Activated CD4-positive, CD25-positive, alpha-beta regulatory T cell treated with anti-CD3 and anti-CD28 coated beads, Interleukin-2, amount 50 U/mL, for 24 hours (primary cell): ENCODE measurements at places on chromosomes 6 and 20.
A peak's percentile ranks its signal among the peaks of the same experiment; 100 is the strongest.

- ATAC-seq: no peak
Observed at GRCh38 chr20:53557130-53557529, 36.5 kb downstream of the ZNF217 start.

- ATAC-seq: peak; percentile 60
Observed at GRCh38 chr6:154232013-154232910, 124.3 kb downstream of the IPCEF1 start.

GRCh38 chr6:136158387-136158821, 91.7 kb downstream of the MTFR2 start:
- no peak for ATAC-seq

DNA sequence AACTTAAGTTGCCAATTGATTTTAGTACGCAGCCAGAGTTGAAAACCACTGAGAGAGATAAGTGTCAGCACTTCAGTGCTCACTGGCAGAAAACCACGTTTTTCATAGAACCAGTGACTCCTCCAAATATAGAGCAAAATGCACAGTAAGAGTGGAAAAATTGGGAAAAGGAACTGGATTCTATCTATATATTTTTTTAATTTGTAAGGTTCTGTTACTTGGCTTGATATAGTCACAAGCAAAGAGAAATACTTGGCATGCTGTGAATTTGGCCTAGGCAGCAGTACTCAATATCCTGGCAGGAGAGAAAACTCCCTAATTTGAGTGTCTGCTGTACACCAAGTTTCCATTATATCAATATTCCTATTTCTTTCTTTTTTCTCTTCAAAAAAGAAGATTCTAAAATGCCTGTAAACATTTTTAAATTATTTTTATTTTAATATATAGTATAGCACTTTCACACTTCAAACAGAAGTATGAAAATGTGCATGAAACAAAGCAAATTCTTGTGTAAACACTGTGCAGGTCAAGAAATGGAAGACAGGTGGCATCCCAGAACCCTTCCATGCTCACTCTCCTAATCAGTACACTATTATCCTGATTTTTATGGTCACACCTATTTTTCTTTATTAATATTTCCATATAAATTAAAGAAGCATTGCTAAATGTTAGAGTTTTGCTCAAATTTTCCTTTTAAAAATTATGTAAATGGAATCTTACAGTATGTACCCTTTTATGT, 561.8 kb upstream of the RNF217 start:
- no peak for ATAC-seq

DNA sequence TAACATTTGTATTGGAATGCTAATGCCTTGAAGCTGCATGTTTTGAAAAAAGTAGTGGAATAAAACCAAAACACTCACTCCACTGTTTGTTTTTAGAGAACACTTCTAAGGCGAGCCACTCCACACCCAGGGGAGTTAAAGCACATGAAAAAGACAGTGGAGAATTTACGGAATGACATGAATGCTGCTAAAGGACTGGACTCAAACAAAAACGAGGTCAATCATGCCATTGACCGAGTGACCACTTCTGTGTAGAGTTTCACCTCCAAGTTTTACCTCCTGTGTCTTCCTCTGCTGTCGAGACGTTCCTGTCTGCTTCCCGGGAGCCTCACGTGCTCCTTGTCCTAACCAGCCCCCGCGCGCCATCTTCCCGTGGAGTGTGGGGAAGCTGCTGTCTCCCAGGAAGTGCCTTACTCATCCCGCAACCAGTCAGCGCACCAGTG, 127.8 kb downstream of the LRRC1 start:
- ATAC-seq: no peak

GRCh38 chr6:28380381-28380780, 19.2 kb downstream of the ZSCAN12 start:
- no peak for ATAC-seq

DNA sequence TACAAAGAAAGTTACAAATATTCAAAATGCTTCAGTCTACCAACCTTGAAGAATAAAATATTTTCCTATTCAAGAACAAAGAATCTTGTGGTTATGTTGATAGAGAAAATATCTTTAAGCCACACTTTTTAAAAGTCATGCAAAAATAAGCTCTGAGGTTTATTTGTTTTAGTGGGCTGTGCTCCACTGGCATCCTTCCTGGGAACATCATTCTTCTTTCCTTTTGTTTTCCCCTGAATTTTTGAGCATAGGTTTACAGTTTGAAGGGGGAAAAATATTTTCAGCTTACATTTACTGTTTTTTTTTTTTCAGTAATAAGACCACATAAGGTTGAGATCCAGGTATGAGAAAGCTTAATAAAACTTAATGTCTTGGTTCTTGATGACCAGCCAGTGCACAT, 72.0 kb upstream of the BACH2 start:
- ATAC-seq: no peak

DNA sequence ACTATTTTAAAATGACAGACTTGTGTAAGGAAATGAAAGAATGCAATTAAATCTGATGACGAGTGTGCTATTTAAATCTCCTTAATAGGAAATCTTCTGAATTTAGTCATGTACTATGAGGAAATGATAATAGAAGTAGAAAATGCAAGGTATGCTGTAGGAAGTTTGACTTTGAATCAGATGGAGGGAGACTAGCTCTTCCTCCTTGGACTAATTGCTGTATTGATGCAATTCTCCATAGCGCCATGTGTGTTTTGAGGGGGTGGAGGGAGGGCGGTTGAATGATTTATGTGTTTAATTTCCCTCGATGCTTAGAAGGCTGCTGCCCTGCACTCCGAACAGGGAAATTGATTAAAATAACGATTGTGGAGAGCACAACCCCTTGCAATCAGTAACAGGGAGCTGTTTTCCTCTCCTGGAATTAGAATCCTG, 214.4 kb upstream of the PRND start:
- ATAC-seq: no peak

GRCh38 chr6:85418059-85418458, 31.8 kb upstream of the NT5E start:
- no peak for ATAC-seq

- no peak for ATAC-seq
Observed at GRCh38 chr20:52103335-52103912, 88.2 kb downstream of the ZFP64 start.

GRCh38 chr6:100538086-100538485, 73.4 kb upstream of the SIM1 start:
- no peak for ATAC-seq

DNA sequence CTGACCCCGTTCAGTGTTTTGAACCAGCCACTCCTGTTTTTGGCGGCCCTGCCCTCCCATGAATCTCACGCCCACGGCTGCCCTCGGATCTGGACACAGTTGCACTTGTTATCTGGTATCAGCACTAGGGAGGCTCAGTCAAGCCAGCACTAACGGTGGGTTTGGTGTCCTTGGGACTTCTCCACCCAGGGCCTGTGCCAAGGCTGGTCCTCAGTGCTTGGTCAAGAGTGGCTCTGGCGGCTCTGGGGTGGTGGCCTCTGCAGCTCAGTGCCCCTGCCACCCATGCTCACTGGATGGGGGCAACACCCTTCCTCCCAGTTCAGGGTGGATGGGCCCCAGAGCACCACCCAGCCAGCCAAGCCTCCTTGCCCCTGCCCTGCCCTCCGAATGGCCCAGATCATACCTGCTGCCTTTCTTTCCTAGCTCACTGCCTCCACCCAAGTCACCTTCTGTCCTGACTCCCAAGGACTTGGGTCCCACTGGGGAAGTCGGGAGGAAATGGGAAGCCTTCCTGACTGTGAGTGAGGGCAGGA, 54.7 kb downstream of the SSR1 start:
- no peak for ATAC-seq

- no peak for ATAC-seq
Observed at GRCh38 chr6:106518748-106519147, 110.5 kb downstream of the RTN4IP1 start.

DNA sequence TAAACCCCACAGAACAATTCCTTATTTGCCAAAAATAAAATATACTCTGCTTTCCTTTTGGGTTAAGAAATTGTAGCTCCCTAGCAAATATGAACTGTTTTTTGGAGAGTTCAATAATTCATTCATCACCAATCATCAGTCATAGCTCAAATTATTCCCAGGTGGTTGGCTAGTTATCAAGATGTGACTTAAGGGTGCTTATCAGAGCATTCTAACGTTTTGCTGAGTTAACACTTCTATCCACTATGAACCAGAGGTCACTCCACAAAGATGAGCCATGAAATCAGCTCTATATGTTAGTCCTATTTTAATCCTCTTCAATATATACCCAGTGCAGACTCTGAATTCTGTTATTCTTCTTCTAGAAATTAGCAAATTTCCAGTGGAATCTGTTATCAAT, 379.1 kb downstream of the TENT5A start:
- no peak for ATAC-seq

DNA sequence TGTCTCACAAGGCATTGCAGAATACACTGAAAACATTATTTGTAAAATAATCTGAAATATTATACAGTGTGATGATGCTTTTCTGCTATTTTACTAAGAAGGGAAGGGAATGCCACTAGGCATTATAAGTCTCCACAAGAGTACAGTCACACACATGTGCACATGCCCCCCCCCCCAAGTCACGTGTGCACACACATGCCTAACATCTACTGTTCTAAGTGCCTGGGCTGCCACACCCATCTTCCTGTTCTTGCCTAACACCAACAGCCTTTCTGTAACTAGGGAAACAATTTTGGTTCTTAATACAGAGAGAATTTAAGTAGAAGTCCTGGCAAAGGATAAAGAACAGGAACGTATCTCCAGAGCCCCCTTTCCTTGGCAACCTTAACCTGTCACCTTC, 58.2 kb upstream of the BCLAF1 start:
- no peak for ATAC-seq

- no peak for ATAC-seq
Observed at GRCh38 chr20:56437196-56437960, 25.3 kb downstream of the CASS4 start.

- no peak for ATAC-seq
Observed at GRCh38 chr20:58233881-58234528, 5.6 kb upstream of the ANKRD60 start.

DNA sequence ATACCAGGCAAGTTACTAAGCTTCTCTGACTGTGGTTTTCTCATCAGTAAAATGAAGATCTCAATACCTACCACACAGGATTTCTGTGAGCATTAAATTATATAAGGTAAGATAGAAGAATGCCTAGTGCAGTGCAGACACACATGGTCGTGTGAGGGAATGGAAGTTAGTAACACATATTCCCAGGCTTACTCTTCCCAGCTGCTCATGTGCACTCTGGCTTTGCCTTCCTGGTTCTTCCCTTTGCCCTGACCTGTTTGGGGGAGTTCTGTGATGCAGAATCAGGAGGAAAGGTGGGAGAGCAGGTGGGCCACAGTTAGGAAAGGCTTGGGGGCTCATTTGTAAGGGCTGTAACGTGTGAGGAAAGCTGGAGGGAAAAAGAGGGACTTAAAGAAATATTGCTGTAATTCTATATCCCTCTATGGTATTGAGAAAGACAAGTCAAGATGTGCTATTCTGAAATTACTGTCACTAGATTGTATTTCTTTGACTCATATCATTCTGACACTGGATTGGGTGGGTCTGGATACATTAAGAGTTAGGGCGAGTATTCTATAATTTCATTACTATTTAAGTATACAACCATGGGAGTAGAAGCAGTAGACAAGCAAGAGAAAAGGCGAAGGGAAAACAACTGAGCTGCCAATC, 47.7 kb downstream of the FYN start:
- ATAC-seq: no peak

- no peak for ATAC-seq
Observed at GRCh38 chr20:61168605-61169004, 83.5 kb upstream of the CDH4 start.

DNA sequence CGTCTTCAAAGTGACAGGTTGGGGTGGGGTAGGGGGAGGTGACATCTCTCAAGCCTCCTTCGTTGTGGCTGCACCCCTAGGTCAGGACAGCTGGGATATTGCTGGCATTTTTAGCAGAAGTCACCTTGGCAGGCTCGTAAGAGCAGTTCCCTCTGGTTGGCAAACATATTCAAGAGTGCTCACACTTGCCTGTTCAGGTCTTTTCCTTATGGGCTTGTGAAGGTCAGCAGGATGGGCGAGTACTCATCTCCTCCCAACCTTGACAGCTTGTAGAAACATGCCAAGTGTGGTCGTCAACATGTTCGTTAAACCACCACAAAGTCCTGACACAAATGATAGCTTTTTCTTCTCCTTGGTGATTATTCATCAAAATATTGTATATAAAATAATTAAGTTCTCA, 113.6 kb downstream of the HDGFL1 start:
- ATAC-seq: no peak

DNA sequence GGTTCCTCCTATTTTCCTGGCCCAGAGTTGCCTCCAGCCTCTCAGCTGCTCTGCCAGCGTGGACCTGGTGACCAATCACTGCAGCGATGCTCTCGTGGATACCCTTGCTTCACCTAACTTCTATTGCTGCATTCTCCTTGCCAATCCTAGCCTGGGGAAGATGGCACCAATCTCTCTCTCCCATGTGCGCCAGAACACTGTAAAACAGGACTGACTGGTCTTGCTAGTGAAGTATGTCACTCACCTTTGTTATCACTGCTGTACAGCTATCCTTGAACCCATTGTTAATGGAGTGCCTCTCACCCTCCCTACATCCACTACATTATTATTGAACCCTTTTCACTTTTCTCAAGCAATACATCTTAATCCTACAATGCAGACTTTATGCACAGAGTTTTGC, 80.1 kb downstream of the LYRM4 start:
- ATAC-seq: no peak
